ENCODE measurements at places on chromosomes 11 and 22. TPM values are rescaled to one million over a fixed set of nuclear protein-coding genes. Genes with fewer than 3 reads are reported as not detected.

The SYNGR1 gene
- total RNA-seq: 16.2 TPM

The PNPLA3 gene
- 9.9 TPM for total RNA-seq

The C1QTNF4 gene
- 0.17 TPM for total RNA-seq

The CARS1 gene
- total RNA-seq: 73.2 TPM

The TSPAN32 gene
- total RNA-seq: under 0.01 TPM

The INS gene
- total RNA-seq: not detected

The KRTAP5-10 gene
- not detected for total RNA-seq

The NNMT gene
- 367 TPM for total RNA-seq

The YPEL4 gene
- 2.6 TPM for total RNA-seq

All from smooth muscle cell of trachea (primary cell).